ENCODE measurements at places on chromosomes 11 and 22.
A peak's percentile ranks its signal among the peaks of the same experiment; 100 is the strongest.

GRCh38 chr11:77345621-77346020 lies 44.1 kb upstream of the GDPD4 start:
- DNase-seq = no peak

- DNase-seq = peak; percentile 32
These were observed 15.0 kb downstream of the RHOD start for GRCh38 chr11:67071420-67072284.

DNA sequence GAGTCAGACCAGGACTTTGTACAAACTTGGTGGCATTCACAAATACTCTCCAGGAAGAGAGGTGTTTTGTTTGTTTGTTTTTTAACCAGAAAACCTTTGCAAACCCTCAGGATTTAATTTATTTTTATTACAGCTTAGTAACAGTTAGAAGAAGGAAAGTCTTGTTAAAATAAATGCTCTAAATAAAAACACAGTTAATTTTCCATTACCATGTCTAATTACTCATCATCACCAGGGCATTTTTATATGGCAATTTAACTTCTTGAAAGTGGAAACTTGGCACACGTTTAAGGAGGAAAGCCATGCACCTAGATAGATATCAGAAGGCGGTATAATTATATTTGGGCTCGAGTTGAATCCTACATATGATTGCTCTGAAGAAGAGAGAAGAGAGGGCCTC lies 7.4 kb downstream of the BARX2 start:
- DNase-seq = no peak

GRCh38 chr11:116696381-116696941 lies 76.3 kb downstream of the BUD13 start:
- no peak for DNase-seq

DNA sequence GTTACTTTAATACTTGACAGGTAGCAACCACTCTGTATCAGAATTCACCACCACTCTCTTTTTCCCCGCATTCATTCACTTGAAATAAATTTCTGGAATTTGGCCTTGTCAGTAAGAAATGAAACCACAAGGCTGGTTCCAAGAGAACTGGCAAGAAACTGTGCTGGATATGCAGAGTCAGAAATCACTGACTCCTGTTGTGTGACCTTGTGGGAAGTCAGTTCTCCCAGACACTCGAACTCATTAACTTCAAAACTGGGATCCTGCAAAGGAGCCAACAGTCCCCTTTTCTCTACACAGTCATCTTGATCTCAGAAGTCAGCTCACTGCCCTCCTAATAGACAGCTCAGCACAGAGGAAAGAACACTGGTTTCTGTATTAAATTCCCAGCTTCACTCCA lies 142.7 kb downstream of the LRRC4C start:
- no peak for DNase-seq

DNA sequence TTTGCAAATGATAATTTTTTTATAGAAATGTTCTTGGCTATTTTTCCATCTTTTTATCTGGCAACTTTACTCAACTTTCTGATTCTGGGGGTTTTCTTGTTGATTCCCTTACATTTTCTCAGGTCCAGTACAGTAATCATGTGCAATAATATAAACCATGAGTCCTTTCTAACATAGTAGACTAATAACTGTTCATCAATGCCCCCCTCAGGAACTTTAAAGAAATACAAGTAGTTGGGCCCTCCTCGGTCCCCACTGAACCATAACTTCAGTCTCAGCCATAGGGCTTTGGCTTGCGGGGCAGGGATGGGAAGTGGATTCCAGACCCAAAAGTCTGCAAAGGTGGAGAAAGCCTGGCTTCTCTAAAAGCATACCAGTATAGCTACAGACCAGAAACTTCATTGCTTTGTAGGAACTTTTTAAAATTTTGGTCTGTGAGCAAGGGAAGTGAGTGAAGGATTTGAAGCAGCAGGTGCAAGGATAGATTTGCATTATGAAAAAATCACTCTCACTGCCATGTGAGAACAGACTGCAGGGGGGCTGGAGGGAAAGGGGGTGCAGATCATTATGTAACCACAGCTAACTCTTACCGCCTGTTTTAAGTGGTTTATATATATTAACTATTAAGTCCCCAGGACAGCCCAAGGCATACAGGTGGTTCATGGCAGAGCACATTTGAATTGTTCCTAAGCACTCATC lies 10.4 kb upstream of the TUB start:
- no peak for DNase-seq

GRCh38 chr11:128496249-128496648 lies 91.1 kb downstream of the ETS1 start:
- DNase-seq = no peak

GRCh38 chr11:43644621-43645299 lies 35.8 kb upstream of the HSD17B12 start:
- no peak for DNase-seq

GRCh38 chr22:36470162-36470993 lies 11.1 kb downstream of the TXN2 start:
- DNase-seq = peak; percentile 77

DNA sequence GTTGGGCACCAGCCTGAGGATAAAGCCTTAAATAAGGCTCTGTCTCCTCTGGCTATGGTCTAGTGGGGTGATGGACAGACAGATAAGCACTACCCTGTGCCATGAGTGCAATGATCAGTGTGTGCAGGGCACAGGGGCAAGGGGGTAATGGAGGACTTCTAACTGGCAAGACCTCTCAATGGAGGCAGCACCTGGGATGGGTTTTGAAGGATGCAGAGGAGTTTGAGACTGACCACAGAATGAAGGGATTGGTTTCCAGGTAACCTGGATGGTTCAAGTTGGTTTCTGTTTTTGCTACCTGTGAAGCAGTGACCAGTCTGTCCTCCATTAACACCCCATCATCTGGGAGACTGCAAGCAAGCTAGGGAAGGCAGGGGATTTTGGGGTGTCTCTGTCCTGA lies 27.8 kb upstream of the PICK1 start:
- no peak for DNase-seq

DNA sequence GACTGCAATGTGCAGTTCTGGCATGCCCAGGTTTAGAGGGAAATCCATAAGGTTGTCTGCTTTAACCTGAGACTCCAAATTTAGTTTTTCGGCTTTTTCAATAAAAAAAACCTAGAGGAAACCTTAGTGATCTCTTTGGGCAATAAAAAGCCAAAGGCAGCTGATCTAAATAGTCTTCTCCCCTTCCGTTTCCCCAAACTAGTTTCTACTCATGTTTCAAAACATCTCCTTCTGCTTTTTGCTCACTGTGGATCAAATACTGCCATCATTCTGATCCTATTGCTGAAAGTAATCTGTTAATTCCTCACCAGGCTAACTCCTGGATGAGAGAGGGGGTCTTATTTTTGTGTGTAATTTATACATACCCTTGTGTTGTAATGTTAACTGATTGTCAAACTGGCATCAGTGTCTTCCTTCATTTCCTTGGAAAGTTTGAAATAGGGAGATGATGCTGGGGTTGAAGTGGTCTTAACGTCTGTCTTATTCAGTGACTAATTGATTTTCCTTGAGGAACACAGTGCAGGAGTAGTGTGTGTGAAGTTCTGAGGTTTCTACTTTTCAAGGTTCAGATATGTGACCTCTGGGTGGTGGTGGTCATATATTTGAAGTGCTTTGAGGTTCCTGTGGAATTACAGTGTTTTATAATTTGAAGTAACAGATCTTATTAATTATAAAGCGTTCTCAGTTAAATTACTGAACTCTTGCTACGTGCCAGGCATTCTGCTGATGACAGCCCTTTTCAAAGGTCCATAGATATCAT lies 55.0 kb downstream of the ARHGAP42 start:
- DNase-seq = no peak

GRCh38 chr11:61602775-61603569 lies 22.1 kb upstream of the SYT7 start:
- DNase-seq = no peak

- DNase-seq = peak; percentile 73
These were observed 1.0 kb upstream of the SLC25A1 start for GRCh38 chr22:19179497-19180048.

DNA sequence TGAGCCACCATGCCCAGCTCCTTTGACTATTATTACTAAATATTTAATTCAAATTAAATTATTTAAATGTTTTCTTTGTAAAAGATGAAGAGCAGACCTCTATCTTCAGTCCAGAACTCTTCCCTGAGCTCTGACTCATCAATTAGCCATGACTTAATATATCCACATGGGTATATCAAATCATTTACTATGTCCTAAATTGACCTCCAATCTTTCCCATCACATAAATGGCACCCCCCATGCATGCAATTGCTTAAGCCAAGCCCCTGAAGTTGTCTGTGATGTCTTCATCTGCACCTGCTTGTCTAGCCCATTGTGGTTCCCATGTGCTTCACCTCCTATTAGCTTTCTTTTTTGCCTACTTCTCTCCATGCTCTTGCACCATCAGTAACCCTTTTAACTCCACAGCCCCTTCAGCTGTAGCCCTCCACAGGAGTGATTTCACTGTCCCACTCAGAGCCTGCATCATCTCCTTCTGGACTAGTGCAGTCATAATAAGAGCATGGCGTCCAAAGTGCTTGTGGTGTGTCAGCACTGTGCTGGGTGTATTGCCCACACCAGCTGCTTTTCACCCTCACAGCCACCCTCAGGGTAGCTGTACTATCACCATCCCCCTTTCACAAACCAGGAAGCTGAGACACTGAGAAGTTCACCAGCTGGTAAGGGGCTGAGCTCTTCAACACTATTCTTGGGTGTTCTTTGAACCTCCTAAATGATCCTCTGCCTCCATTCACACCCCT lies 11.8 kb upstream of the THY1 start:
- DNase-seq = no peak

- no peak for DNase-seq
These were observed 94.3 kb downstream of the PIWIL4 start for GRCh38 chr11:94661444-94661843.

- no peak for DNase-seq
These were observed 262.9 kb upstream of the B3GAT1 start for GRCh38 chr11:134674974-134675373.

GRCh38 chr11:122048401-122048800 lies 67.6 kb downstream of the BLID start:
- DNase-seq = no peak

DNA sequence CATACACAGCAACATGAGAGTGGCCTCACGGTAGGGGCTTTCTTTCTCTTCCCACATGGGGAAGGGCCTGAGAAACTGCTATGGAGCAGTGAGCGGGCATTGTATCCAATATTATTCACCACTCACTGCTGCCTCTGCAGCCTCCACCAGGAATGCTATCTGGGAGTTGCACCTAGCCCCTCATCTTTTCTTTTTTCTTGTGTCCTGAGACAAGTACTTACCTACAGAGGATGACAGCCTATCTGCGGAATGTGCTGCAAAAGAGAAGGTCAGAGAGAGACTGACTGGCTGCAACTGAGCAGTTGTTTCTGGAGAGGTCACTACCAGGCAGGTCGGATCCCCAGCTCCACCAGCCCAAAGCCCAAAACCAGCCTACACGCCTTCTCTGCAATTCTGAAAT lies 52.1 kb upstream of the HTATIP2 start:
- no peak for DNase-seq

DNA sequence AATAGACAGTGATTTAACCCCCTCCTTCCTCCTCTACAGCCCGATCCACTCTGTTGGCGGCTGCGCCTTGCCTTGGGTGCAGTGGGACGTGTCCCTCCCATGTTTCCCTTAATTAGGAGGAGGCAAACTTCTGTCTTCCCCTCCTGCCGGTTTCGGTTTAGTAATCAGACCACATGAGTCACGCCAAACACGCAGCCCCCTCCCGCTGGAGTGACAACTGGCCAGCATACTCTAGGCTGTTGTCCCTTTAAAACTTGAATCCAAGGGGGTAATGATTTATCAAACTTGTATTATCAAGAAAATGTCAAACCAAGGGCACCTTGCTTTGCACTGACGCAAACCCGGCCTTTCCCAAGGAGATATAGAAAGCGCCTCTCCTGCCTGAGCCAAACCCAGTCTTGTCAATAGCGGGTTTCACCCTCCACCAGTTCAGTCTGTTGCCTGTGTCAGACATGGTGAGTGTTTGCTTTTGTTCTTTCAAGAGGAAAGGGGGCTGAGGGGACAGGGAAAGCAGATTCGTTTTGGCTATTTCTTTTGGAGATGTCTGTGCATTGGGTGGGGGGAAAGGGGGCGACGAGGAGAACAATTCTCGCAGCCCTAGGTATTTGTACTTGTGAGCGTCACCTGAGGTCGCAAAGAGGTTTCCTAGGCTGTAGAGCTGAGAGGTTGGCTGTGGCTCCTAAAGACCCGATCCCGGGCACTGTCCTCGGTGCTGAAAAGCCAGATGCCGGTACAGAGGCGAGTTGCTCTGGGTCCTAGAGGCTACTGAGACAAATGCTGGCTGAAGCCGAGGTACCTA lies at the start of gene SLC6A5:
TSS of gene SLC6A5 (plus strand) at position 388 of the 799 bp plus-strand sequence. CDS start at position 453, 65 bp downstream.
- peak; percentile 3 for DNase-seq

DNA sequence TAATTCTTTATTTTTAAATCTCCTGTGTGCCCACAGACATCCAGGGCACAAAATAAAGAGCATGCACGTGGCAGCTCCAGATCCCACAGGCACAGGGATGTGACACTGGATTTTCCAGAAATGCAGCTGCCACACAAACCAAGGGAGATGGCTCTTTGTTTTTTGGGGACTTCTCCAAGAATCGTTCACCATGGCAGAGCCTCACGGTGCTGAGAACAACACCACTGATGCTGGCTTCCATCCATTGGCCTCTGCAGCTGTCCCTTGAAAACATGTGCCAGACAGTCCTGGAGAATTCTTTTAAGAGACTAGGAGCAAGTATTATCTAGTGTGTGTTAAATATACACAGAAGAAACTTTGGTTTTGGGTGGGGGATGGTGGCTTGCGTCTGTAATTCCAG lies 108.4 kb upstream of the SLC22A12 start:
- no peak for DNase-seq

- no peak for DNase-seq
These were observed 317.8 kb downstream of the NTM start for GRCh38 chr11:131688048-131688693.

- no peak for DNase-seq
These were observed 5.1 kb upstream of the ZNF143 start for GRCh38 chr11:9455722-9456121.

- DNase-seq = no peak
These were observed 30.8 kb upstream of the LDLRAD3 start for GRCh38 chr11:35912883-35913624.

DNA sequence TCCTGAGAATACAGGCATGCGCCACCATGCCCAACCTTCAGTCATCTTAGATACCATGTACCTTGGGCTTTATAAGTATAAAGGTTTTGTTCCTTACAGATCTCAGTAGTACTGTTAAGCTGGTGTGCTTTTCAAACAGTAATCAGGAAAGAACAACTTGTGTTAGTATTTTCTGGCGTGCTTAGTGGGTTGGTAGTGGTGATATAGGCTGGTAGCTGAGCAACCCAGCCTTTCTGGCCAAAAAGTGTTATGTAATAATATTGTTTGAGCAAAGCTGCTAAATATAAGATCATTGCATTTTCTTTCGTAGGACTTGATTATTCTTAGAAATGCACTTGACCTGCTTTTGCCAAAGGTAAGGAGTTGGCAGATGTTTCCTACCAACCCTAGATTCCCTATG lies 6.5 kb downstream of the ADSL start:
- no peak for DNase-seq

- no peak for DNase-seq
These were observed 1767.2 kb upstream of the RAG2 start for GRCh38 chr11:38365274-38365673.

GRCh38 chr22:44305888-44306287 lies 6.9 kb downstream of the SHISAL1 start:
- DNase-seq = no peak

All from smooth muscle cell of the brain vasculature (primary cell).